Fibroblast of skin of back (primary cell): ENCODE measurements at places on chromosomes 7 and 10.

- DNase-seq: no peak
Measured at GRCh38 chr7:100546129-100546925, 7.3 kb downstream of the AGFG2 start.

GRCh38 chr10:35459449-35459847, 123.1 kb downstream of the CCNY start:
- DNase-seq: no peak

DNA sequence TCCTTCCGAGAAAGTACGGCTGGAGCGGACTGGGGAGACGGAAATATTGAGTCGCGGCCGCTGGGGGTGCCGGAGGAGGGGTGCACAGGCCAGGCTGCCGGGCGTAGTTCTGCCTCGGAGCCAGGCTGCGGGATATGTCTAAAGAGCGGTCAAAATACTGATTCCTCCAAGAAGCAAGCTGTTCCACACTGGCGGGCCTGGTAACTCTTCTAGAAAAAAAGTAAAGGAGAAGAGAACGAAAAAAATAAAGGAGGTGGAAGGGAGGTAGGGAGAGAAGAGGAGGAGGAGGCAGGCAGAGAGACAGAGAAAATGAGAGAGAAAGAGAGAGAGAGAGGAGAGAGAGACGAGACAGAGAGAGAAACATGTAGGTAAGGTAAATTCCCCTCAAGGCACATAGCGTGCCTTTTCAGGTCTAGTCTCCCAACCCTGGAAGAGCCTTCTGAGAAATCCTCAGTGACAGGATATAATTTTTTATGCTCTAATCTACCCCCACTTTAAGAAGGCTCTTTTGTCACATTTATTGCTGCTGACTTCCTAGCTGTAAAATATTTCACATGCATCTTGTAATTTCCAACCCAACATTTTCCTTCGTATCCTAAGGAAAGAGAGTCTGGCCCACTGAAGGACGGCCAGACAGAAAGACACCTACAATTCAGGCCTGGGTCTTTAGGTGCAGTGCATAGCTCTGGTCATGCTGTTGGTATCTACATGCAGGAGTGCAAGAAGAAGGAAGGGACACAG, 5.7 kb downstream of the DLX5 start:
- DNase-seq: no peak

DNA sequence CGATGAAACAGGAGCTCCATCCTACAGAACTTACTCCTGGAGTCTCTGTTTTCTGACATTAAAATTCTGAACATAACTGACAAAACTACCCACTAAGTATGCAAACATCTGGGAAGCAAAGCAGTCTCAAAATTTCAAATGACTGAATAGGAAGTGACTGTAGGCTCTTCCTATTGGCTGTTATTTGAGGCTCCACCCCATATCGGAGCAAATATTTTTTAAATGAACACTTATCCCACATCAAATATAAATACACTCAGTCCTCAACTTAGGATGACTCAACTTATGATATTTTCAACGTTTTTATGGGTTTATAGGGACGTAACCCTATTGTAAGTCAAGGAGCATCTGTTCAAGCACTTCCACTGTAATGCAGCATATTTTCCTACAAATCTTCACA, 8.8 kb downstream of the HSPA12A start:
- DNase-seq: peak; percentile 81
